ENCODE measurements at places on chromosomes 16 and 17.
A peak's percentile ranks its signal among the peaks of the same experiment; 100 is the strongest.

- no peak for ATAC-seq
Measured at GRCh38 chr16:69494991-69495392, 70.6 kb downstream of the CYB5B start.

DNA sequence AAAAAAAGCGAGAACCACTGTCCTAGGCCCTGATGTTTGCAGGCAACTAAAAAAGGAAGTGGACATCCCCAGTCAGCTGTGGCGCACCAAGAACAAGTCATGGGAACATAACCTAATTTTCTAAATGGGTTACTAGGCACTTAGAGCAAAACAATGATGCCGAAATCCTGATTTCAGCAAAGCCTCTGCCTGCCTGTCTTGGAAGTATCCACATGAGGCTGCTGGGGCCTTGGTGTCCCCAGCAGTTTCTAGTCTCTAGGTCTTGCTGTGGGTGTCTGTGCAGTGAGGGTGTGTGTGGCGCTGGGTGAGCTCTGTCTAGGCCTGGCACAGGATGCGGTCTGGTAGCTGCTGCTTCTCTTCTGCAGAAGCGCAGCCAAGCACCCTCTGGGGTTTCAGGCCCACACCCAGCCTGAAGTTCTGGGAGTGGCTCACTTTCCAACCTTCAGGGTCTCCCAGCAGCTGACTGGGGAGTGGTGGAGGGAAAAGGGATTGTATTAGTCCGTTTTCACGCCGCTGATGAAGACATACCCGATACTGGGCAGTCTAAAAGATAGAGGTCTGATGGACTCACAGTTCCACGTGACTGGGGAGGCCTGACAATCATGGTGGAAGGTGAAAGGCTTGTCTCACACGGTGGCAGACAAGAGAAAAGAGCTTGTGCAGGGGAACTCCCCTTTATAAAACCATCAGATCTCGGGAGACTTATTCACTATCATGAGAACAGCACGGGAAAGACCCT lies 21.1 kb downstream of the STH start:
- ATAC-seq, result peak; percentile 89

DNA sequence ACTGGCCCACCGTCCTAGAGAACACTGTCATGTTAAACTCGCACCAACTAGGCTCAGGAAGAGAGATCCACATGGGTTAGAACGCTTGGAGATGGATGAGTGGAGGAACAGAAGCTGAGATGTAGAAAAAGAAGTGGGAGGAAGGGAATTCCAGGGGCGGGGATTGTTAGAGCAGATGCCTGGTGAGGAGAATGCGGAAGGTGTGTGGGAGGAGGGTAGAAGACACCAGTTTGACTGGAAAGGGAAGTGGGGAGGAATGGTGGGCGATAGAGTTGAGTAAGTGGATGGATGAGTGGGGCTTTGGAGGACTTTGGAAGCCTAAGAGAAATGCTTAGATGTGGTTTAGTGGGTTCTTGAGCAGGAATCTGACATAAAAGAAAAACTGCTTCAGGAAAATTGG lies 37.4 kb downstream of the DHX38 start:
- no peak for ATAC-seq

GRCh38 chr16:69860233-69861231 lies 90.6 kb upstream of the CLEC18A start:
- ATAC-seq, result no peak

DNA sequence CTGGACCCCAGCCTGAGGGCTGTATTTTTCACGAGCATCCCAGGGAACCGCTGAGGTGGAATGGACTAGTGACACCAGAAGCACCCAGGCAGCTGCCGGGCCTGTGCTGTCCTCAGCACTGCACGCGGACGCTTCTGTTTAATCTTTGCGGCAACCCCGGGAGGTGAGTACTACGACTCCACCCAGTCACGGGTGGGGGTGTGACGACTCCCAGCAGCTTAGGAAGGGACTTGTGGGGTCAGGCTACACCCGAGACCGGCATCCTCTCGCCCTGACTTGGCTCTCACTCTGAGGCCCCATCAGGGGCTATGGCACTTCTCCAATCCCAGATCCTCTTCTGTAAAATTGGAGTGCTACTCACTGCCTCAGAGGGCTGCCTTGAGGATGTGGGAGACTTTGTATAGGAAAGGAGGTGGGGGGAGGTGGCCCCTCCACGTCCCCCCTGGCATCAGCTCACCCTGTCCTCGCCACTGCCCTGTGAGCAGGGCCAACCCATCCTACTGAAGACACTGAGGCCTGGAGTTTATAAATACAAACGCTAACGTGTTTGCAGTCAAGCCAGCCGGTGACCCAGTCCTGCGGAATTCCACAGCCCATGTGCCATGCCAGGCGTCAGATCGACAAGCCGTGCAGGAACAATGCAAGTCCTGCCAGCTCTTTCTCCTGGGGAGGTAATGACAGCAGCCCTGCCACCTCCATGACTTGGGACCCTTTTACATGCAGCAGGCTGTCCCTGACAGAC lies 44.4 kb downstream of the PPL start:
- ATAC-seq, result no peak

DNA sequence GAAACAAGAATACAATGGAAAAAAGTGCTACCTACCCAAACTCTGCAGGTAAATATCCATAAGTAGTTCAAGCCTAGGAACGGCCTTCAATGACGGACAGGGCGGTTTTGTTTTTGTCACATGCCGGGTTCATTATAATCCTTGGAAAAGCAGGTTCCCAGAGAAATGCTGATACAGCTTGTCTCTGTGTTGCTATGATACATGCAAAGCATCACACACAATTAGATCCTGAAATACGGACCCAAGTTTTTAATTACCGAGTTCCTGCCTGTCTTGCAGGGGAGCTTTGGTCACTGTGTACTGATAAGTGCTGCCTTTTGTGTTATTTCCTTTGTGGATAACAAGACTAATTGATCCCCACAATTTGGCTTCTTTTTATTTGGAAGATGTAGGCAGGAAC lies 217.4 kb downstream of the HAPSTR1 start:
- no peak for ATAC-seq

Data from activated CD4-positive, CD25-positive, alpha-beta regulatory T cell treated with anti-CD3 and anti-CD28 coated beads, Interleukin-2, amount 50 U/mL, for 24 hours (primary cell).